PC-3 (cell line): ENCODE measurements at places on chromosomes 5 and 9. TPM values are rescaled to one million over a fixed set of nuclear protein-coding genes. Genes with fewer than 3 reads are reported as not detected.

GRCh38 chr9:102569436-102569835, 425.7 kb upstream of the CYLC2 start:
- H3K4me3 ChIP-seq, result no peak overlapping the region
- H3K36me3 ChIP-seq, result no peaks in the 10 kb centered on the region
- no peaks in the 10 kb centered on the region for H3K4me1 ChIP-seq
- no peaks in the 10 kb centered on the region for H3K27me3 ChIP-seq
- no peak for DNase-seq

The ANKRD31 gene
- 0.12 and 0.26 TPM in 2 replicates for total RNA-seq

DNA sequence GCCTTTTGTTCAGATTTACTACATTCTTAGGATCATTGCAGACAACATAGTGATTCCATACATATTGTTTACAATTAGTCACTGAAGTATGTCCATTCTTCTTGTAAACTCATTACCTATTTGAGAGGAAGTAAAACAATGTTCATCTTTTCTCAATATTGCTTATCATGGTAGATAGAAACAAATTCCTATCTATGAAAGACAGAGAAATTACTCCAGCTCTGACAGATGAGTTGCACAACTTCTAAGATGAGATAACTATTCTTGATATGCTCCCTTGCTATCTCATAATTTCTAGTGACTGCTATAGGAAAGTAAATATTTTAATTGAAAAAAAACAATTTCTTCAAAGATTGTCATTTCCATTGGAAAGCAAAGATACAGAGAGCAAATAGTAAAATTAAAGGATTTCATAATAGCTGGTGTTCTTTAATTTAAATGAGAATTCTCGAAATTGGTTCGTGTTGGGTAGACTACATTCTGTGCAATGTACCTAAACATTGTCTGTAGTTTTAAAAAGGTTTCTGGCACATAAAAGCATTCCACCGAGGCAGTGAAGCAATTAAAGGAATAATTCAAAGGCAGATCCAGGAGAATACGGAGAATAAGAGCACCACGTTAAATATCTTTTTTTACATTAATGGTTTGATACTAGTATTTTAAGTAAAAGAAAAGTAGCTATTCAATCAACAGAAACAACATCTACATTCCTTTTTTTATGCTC, 1029.1 kb upstream of the ACO1 start:
- H3K36me3 ChIP-seq, result no peaks in the 10 kb centered on the region
- H3K4me1 ChIP-seq, result no peaks in the 10 kb centered on the region
- H3K27ac ChIP-seq, result no peak overlapping the region
- 0 out of 2 replicates have a peak, but pooled peaks cover 4% of the 10 kb centered on the region for H3K27me3 ChIP-seq
- no peak for DNase-seq

GRCh38 chr5:180130291-180130869, 58.8 kb upstream of the RNF130 start:
- DNase-seq, result no peak
- H3K4me3 ChIP-seq, result no peak overlapping the region
- H3K27ac ChIP-seq, result no peak overlapping the region
- H3K27me3 ChIP-seq, result no peaks in the 10 kb centered on the region
- no peaks in the 10 kb centered on the region for H3K36me3 ChIP-seq
- peaks cover 2% of the 10 kb centered on the region for H3K4me1 ChIP-seq

GRCh38 chr5:119273391-119273839, 82.4 kb upstream of the TNFAIP8 start:
- no peaks in the 10 kb centered on the region for H3K27me3 ChIP-seq
- peak overlapping the region; percentile 98 for H3K27ac ChIP-seq
- no peaks in the 10 kb centered on the region for H3K36me3 ChIP-seq
- DNase-seq, result no peak

The SLC34A1 gene
- total RNA-seq, result 0.07 and 0.12 TPM in 2 replicates

DNA sequence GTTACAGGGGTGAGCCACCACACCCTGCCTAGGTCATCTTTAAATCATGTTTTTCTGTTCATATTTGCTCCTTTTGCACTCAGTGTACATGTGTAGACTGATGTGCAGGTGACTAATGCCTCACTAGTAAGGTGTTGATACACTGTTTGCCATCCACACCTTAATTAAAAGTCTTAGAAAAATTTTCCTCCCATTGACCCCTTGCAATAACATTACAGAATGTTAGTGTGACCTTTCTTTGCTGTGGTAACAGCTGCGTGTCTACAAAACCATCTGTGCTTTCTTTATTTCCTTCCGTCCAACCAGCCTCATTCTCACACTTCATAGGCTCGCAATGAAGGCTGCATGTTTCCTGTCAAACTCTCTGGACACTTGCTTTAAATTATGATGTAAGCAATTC, 6.6 kb upstream of the CEMIP2 start:
- no peaks in the 10 kb centered on the region for H3K36me3 ChIP-seq
- peaks cover 6% of the 10 kb centered on the region for H3K4me1 ChIP-seq
- no peak overlapping the region for H3K4me3 ChIP-seq
- H3K27me3 ChIP-seq, result no peaks in the 10 kb centered on the region
- DNase-seq, result no peak

DNA sequence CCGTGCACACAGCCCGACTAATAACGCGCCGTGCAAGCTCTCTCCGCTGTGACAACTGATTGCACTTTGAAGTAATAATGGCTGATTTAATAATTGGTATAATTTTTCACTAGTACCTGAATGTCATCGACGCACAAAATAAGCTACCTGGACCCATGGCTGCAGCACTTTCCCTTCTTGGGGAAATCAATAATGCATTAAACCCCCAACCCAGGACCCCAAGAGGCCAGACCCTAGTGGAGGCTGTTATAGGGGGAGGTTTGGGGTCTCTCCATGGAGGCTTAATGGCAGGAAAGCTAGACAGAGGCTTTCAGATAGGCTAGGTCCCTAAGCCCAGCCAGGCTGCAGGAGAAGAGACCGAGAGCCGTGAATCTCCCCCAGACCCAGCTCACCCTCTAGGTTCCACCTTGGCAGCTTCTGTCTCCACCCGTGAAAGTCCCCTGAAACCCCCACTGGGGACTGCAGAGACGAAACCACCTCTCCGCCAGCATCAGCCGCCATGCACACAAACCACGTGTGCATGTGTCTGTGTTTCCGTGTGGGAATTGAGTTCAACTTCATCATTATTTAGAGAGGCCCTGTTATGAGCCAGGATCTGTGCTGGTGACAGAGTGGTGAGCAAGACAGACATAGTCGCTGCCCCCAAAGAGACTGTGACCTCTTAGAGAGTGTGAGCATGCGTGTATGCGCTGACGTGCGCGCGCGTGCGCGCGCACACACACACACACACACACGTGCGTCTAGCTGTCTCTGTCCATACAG, 168.6 kb upstream of the MVB12B start:
- H3K27me3 ChIP-seq, result no peaks in the 10 kb centered on the region
- DNase-seq, result no peak
- H3K27ac ChIP-seq, result no peak overlapping the region
- no peaks in the 10 kb centered on the region for H3K4me1 ChIP-seq
- no peak overlapping the region for H3K4me3 ChIP-seq
- no peaks in the 10 kb centered on the region for H3K36me3 ChIP-seq

DNA sequence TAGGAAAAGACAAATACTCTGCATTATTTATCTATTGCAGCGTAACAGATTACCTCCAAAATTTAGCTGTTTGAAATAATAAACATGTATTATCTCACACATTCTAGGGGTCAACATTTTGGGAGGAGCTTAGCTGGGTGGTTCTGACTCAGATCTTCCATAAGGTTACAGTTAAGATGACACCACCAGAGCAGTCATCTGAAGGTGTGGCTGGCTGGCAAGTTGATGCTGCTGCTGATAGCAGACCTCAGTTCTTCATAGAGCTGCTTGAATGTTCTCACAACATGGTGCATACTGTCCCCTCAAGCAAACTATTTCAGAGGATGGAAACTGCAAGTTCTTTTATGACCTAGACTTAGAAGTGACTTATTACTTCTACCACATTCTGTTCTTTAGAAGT, 146.3 kb upstream of the FSTL4 start:
- no peaks in the 10 kb centered on the region for H3K27me3 ChIP-seq
- peaks cover 11% of the 10 kb centered on the region for H3K4me1 ChIP-seq
- DNase-seq, result peak; percentile 5
- no peak overlapping the region for H3K27ac ChIP-seq
- H3K36me3 ChIP-seq, result no peaks in the 10 kb centered on the region
- no peak overlapping the region for H3K4me3 ChIP-seq

DNA sequence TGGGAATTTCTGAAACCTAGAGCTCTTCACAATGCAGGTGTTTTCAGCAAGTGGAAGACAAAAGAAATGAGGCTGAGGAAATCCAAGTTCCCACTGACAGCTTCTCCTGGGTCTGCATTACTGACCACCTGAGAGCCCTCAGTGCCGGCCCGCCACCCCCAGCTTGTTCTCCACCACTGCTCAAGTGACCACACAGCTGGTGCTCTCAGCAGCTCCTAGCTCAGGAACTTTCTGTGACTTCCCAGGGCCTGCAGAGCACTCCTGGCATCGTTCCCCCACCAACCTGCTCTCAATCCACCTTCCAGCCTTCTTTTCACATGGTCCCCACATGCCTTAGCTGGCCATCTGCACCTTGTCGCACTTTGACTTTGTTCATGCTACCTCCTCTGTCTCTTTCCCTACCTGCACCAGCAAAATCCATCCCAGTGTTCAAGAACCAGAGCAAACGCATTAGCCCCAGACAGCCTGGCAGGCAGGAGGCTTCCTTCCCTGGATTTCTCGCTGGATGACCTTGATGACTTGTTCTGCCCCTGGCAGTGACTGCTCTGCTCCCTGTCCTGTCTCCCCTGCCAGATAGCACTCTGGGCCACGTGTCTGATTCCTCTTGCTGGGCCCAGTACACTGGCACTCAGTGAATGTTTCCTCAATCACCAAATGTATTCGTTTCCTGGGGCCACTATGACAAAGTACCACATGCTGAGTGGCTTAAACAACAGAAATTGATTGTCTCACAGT, 35.1 kb upstream of the NANS start:
- H3K4me3 ChIP-seq, result no peak overlapping the region
- no peaks in the 10 kb centered on the region for H3K4me1 ChIP-seq
- no peak overlapping the region for H3K27ac ChIP-seq
- no peaks in the 10 kb centered on the region for H3K27me3 ChIP-seq
- H3K36me3 ChIP-seq, result peaks cover 9% of the 10 kb centered on the region
- no peak for DNase-seq

The ADRA1B gene
- 0.29 and 0.40 TPM in 2 replicates for total RNA-seq

DNA sequence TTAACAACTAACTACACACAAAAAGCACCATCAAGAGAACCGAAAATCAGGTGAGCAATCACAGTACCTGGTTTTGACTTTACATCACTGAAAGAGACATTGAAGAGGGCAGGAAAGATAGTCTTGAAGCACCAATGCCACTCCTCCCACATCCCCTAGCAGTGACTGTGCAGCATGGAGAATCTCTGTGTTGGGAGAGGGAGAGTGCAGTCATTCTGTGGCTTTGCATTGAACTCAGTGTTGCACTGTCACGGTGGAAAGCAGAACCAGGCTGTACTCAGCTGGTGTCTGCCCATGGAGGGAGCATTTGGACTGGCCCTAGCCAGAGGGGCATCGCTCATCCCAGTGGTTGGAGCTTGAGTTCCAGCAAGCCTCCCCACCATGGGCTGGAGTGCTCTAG, 40.4 kb downstream of the C5 start:
- no peaks in the 10 kb centered on the region for H3K4me1 ChIP-seq
- DNase-seq, result no peak
- H3K27ac ChIP-seq, result no peak overlapping the region
- H3K27me3 ChIP-seq, result no peaks in the 10 kb centered on the region
- no peaks in the 10 kb centered on the region for H3K36me3 ChIP-seq

DNA sequence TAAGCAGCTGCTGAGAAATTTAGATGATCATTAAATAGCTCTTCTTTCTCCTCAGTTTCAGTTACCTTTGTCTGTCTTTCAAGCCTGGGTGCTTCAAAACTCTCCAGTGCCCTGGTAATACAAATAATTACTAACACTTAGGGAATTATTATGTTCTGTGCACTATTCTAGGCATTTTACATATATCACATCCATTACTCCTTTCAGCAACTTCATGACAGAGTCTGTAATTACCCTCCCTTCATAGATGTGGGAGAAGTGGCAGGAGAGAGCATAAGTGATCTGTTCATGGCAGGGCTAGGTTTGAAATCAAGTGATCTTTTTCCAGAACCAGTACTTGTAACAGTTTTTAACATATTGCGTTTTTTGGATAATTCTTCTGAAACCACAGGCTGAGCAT, 32.0 kb downstream of the MAN2A1 start:
- H3K4me3 ChIP-seq, result no peak overlapping the region
- H3K36me3 ChIP-seq, result no peaks in the 10 kb centered on the region
- no peaks in the 10 kb centered on the region for H3K27me3 ChIP-seq

- H3K36me3 ChIP-seq, result no peaks in the 10 kb centered on the region; the same call in 1 of the 2 replicates
- H3K27me3 ChIP-seq, result no peaks in the 10 kb centered on the region
- DNase-seq, result no peak
- no peak overlapping the region for H3K4me3 ChIP-seq
- H3K4me1 ChIP-seq, result 0 out of 2 replicates have a peak, but pooled peaks cover 5% of the 10 kb centered on the region
- H3K27ac ChIP-seq, result no peak overlapping the region
These were observed 214.0 kb downstream of the MAST4 start for GRCh38 chr5:66810151-66810550.

DNA sequence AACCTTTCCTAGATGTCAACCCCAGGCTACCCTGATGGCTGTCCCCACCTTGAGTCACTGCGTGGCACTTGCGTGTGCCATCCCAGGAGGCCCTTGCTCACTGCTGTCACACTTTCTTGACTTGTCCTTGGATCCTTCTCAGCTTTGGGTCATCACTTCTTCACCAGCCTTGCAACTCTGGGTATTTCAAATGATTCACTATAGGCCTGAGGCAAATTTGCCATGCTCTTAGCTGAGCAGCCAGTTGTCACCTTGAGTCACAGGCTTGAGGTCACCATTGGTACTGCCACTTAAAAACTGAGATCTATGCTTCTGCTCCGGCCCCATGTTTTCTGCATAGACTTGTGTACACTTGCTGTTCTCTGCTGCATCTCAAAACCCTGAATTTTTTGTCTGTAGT, 84.7 kb downstream of the BASP1 start:
- H3K27ac ChIP-seq, result peak overlapping the region; percentile 31
- peak; percentile 88 for DNase-seq
- no peaks in the 10 kb centered on the region for H3K27me3 ChIP-seq
- H3K36me3 ChIP-seq, result no peaks in the 10 kb centered on the region
- no peak overlapping the region for H3K4me3 ChIP-seq

DNA sequence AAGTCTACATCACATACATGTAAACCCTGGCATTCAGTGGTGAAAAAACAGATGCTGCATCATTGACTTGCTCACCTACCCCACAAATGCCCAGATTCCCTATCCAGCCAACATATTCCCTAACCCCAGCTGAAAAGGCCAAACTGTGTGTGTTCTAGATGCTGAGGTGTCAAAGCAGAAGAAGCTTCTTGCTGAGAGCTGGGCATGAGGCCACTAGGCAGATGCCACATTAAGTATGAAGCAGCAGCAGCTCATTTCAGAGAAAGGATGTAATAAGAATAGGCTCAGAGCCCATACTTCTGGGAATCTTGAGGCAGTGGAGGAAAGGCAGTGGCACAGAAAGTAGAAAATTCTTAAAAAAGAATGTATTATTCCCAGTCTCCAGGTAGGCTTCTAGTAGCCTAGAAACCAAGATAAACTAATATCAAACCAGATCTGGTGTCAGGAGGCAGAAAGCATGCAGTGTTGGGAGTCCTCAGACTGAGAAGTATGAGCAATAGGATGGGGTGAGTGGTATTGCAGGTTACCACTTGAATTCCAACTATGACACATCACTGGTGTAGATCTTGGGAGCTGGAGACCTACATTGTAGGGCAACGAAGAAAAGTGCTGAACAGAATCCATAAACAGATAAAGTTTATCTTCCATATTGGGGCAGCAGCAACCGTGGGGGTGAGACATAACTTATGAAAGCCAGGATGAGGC, 71.9 kb upstream of the GRHPR start:
- H3K27me3 ChIP-seq, result no peaks in the 10 kb centered on the region
- H3K4me3 ChIP-seq, result no peak overlapping the region
- H3K4me1 ChIP-seq, result no peaks in the 10 kb centered on the region
- H3K27ac ChIP-seq, result no peak overlapping the region

- no peak overlapping the region for H3K4me3 ChIP-seq
- peaks cover 9% of the 10 kb centered on the region for H3K4me1 ChIP-seq
- no peak for DNase-seq
- no peaks in the 10 kb centered on the region for H3K36me3 ChIP-seq
- no peaks in the 10 kb centered on the region for H3K27me3 ChIP-seq
- no peak overlapping the region for H3K27ac ChIP-seq
These were observed 11.4 kb upstream of the SLC45A2 start for GRCh38 chr5:33995865-33996264.
